ENCODE measurements at places on chromosomes 3 and 15.

DNA sequence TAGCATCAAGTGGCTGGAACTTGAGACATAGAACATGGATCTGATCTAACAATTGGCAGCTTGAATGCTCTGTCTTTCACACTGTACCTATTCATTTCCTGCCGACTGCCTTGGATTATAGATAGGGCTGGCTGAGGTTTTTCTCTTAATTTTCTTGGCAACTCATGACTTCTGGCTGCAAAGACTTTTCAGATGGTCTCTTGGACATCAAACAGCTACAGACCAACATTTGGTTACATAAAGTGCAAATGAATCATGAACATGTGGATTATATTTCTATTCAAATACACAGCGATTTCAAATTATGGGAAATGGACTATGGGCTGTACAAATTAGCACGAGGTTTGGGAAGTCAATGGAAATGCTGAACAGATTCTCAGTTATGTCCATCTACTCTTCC, 26.2 kb upstream of the IL16 start:
- no peak for DNase-seq

DNA sequence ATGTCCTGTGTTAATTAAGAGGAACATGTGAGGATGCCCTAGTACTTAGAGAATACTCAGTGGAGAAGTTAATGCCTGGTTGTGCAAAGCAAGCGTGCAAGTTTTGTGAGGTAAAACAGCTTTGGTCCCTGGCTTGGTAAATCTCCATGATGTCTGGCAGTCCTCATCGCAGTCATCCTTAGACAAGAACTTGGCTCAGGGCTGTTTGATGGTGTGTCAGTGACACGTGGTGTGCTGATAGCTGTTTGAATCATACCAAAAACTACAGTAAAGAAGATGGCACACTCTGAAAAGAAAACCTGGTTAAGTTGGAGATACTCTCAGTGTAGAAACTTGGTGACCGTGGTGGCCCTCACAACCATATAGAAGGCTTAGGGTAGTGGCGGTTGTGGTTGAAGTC, 361.7 kb downstream of the FEZF2 start:
- no peak for DNase-seq

GRCh38 chr15:34297059-34297458, 40.5 kb downstream of the SLC12A6 start:
- no peak for DNase-seq

- DNase-seq, result no peak
These were observed 775 bp downstream of the ARNT2 start for GRCh38 chr15:80404761-80405553.

- no peak for DNase-seq
These were observed 214.5 kb downstream of the NTRK3 start for GRCh38 chr15:88042047-88042446.

DNA sequence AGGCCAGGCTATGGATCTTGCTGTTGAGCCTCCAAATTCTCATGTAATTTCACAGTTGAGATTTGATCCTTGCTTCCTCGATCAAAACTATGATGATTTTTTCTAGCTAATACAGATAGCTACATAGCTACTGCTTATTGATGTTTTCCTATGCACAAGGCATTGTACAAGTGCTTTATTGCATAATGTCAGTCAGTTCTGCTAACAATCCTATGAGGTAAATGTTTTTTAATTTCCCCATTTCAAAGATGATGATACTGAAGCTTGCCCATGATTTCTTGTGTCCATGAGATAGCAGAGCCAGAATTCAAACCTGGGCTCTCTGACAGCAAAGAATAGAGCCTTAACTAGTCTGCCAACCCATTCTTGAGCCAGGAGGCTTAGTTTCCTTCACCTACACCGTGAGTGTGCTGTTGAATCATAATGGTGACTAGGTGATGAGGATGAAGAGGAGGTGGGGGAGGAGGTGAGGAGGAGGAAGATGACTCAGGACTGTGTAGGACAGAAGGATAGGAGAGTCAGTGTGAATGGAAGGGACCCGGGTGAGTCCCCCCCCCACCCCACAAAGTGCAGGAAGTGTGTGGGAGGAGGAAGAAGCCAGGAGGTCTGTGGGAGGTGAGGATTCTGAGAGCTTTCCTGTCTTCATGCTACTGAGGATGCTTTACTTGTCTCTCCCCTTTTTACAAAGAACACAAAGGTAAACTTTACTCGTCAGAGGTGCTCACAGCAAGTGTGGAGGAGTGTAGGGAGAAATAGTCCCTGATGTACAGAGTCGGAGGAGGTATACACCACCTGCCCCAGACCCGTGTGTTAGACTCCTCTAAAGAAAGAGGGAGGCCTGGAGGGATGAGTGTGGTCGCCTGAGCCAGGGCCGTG, 3.6 kb downstream of the TAGLN3 start:
- DNase-seq, result no peak

- no peak for DNase-seq
These were observed 148.4 kb downstream of the TNIK start for GRCh38 chr3:171311784-171312183.

DNA sequence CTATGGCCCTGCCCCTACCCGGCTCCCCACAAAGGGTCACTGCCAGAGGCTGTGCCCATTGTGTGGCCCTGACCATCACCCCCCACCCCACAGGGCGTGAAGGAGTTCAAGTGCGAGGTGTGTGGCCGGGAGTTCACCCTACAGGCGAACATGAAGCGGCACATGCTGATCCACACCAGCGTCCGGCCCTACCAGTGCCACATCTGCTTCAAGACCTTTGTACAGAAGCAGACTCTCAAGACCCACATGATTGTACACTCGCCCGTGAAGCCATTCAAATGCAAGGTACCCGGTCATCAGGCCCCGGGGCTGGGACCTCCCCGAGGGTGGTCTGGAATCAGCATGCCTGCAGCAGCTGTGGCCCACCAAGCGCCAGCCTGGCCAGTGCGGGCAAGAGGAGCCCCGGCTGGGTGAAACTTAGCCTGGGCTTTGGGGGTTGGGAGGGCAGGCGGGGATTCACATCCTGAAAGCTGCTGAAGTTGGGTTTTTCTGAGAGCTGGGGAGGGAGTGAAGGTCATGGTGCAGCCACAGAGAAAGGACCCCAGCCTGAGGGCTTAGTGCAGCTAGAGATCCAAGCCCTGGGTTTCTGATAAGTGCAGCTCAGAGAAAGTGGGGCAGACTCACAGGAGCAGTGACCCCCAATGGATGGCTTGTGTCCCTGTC, 29.2 kb downstream of the IDH2 start:
- DNase-seq, result no peak

- no peak for DNase-seq
These were observed 72.0 kb upstream of the GOLGA8J start for GRCh38 chr15:30010746-30011145.

GRCh38 chr15:65862682-65863081, 6.6 kb upstream of the RAB11A start:
- DNase-seq, result peak; percentile 10

DNA sequence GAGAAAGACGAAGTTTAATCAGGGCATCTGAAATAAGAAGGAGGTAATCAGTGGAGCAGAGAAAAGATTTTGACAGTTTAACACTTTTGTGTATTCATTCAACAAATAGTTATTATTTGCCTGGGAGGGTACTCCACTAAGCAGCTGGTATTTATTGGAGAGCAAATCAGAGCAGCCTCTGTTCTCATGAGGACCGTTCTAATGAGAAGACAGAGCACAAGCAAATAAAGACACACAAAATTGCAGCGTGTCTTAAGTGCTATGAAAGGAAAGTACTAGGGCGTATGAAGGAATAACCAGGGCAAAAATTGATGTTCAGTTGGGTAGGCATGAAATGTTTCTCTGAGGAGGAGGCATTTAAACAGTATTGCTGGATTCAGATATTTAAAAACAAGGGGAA, 302.9 kb upstream of the RARB start:
- no peak for DNase-seq

GRCh38 chr3:50163572-50164455, 8.7 kb downstream of the SEMA3F start:
- no peak for DNase-seq

- no peak for DNase-seq
These were observed 8.4 kb upstream of the NMB start for GRCh38 chr15:84666373-84666772.

GRCh38 chr3:72977060-72977808, 19.4 kb upstream of the PPP4R2 start:
- no peak for DNase-seq

DNA sequence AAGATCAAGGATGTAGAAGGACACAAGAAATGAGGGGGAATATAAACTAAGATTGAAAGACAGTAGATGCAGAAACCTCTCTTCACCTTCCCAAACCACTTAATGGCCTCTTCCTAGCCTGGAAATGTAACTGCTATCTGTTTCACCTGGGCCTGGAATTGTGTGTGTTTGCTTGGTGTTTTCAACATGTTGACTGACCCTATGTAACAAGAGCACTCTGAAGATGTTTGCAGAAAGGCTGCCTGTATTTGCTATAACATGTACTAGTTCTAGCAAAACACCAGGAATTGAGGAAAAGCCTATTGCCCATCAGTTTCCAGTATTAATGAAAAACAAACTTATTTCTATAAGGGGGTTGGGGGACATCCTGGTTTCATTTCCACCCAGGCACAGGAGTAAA, 248.3 kb downstream of the WDR72 start:
- DNase-seq, result no peak

- no peak for DNase-seq
These were observed 6.0 kb downstream of the ISL2 start for GRCh38 chr15:76342382-76343201.

DNA sequence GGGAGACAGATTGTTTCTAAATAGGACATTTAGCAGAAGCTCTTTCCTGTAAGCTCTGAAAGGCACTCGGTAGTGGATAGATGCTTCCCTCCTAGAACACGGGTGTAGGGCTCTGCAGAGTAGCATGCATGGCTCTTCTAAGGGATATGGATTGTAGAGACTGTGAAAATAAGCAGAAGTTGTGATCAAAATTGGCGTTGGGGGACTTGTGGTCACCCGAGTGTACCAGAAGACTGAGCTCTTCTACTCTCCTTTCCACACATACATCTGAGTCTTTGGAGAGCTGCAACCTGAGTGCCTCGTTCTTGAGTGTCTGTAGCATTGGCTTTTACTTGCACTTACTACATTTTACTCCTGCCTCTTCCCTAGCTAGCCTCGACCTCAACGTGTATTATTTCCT, 197.7 kb downstream of the LPP start:
- DNase-seq, result no peak

GRCh38 chr3:72517336-72517735, 330.9 kb downstream of the SHQ1 start:
- no peak for DNase-seq

- peak; percentile 31 for DNase-seq
These were observed 17.6 kb upstream of the CCDC174 start for GRCh38 chr3:14633819-14634424.

DNA sequence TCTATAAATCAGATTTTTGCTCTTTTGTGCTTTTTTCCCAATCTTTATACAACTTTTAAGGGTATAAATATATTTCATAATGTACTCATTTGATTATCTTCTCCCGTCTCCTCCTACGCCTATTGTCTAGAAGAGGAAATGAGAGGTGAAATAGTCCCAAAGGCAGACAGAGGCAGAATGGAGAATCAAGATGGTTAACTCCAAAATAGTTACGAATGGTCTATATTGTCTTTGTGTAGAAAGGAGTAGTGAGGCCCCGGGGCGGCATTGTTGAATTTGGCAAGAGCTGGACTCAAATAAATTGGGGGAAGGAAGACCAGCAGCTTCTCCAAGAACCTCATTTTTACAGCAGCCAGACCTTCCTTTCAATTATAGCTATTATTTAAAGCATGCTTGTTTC, 23.9 kb downstream of the ITPR1 start:
- no peak for DNase-seq

GRCh38 chr3:14434126-14434497, 31.7 kb downstream of the SLC6A6 start:
- DNase-seq, result no peak

DNA sequence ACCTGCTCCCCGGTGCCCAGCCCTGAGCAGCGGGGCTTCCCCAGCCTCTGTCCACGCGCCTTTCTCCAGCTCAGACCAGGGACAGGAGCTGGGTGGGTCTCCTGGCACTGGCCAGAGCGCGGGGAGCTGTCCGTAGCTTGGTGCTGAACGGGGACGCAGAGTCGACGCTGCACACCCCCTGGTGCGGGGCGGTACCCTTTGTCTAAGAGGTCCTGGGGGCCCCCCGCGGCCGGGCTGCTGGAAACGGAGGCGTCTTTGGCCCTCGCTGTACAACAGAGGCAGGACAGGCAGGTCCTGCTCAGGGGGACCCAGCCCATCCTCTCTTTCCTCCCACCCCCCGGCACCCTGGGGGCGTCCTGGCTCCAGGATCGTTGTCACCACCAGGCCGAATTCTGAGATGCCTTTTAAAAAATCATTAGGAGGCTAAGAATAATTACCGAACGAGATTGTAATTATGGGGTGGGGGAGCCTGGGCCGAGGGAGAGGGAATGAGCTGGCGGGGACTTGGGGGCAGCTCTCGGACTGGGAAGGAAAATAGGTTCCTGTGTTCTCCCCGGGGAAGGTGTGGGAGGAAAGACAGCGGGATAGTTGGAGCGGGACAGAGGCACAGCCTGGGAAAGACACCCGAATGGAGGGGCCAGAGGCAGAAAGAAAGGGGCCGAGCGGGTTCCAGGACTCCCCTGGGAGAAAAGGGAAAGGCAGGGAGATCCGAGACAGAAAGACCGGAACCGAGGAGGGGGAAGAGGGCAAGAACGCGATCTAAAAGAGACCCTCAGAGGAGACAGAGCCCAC, 4.1 kb upstream of the SKOR1 start:
- DNase-seq, result no peak

- no peak for DNase-seq
These were observed 83.1 kb upstream of the OCA2 start for GRCh38 chr15:28182216-28182615.

- DNase-seq, result no peak
These were observed 317.7 kb upstream of the DPH6 start for GRCh38 chr15:35863655-35864054.

DNA sequence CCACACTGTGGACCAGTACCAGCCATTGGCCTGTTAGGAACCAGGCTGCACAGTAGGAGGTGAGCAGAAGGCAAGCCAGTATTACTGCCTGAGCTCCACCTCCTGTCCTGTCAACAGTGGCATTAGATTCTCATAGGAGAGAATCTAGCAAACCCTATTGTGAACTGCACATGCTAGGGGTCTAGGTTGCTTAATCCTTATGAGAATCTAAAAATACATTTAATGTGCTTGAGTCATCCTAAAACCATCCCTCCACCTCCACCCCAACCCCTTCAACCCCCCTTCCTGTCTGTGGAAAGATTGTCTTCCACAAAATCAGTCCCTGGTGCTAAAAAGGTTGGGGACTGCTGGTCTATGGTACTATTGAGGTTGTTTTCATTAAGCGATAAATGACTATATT, 49.3 kb upstream of the KCNAB1 start:
- no peak for DNase-seq

Data from NCI-H1048 (cell line).